ENCODE measurements at places on chromosomes 2 and 18.

GRCh38 chr2:215188078-215188477, 49.7 kb upstream of the ABCA12 start:
- no peak for DNase-seq

DNA sequence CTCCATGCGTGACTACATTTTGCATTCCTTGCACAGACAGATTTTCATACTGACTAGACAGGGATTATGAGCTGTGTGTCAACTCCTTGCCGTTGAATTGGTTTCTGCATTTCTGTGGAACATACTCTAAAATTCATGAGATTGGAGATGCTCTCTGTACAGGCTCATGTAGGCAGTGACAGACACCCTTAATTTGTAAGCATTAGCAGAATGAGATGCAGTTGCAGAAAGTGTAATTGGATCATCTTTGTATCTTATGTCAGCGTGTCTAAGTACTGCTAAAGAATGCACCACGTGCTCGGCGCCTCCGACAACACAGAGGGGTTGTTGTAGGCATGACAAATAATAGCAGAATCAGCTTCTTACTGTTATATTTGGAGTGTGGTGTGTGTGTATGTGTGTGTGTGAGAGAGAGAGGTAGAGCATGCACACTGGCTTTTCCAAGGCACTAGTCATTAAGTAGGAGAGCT, 212.4 kb downstream of the CMPK2 start:
- DNase-seq: no peak

- DNase-seq: no peak
These were observed 1614.1 kb upstream of the TMEFF2 start for GRCh38 chr2:193808877-193809276.

DNA sequence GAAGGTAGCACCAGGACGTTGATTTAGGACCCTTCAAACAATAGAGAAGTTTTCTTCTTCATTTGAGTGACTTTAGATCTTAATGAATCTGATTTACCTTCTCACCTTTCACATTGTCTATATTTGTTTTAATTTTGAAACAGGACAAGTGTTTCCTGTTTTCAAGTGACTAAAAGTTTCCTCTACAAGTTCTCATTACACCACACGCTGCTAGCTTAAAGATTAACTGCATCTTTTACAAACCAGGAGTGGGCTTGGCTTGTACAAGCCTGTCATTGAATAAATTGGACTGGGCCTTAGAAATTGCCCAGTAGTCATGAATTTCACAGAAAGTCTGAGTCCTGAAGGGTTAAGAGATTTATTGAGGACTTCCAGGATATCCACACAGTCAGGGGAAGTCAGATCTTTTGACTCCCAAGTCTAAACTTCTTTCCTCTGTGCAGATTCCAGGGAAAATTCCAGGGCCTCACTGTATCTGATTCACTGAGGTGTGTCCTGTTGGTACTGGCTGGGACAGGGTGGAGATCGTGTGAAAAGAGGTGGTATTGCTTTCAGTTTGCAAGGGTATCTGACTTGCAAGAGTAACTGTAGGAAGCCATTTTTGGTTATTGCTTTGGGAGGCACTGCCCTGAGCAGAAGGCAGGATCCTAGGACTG, 3.4 kb downstream of the SGPP2 start:
- DNase-seq: no peak

DNA sequence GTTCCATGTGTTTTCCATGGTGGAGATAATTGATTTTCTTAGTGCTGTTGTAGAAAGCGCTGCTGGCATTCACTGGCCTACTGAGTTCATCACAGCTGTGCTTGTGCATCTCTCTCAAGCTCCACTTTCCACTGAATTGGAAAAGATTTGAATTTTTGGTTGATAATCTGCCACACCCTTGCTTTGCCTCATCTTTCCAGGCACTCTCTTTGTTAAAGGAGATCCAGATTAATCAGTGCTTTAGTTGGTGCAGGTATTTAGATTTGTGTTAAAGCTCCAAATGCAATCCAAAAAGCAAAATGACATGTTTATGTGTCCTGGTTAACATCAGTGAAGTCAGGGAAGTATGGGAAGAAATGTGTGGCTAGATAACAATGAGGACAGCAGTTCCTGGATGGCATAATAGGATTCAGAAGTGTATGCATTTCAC, 2.7 kb upstream of the COL3A1 start:
- no peak for DNase-seq

GRCh38 chr18:10458691-10459090, 4.3 kb downstream of the APCDD1 start:
- no peak for DNase-seq

DNA sequence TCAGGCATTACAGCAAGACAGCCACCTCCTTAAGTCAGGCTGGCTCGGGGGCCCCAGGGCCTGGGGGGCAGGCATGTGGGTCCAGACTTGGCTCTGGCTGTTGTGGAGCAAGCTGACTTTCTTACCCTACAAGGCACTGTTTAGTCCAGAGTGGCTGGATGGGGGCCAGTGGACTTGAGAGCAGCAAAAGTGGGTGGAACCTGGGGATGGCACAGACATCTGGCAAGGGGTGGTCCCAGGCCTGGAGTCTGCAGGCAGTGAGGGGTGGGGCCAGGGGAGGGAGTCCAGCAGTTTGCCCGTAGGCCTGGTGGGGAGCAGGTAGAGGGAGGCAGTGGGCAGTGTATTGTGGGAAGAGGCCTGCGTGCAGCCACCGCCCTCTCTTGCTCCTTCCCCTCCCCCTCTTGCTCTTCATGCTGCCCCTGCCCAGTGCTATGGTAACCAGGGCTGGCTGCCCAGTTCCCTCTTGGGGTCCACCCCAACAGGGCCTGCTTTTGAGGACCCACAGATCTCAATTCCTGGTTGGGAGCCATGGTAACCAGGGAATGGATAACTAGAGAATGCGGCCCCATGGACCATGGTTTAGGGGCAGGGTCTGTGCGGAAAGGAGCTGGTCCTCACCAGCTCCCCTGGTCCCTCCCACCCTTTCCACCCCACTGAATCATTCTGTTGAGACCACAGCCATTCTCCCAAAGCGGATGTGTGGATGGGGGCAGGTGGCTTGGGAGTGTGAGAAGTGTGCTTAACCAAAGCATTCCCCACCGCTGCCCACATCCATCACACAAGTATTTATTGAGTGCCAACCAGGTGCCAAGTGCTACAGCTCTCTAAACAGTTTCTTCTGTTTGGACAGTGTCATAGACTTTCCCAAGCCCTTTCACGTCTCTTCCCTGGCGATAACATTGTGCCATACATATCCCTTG, 19.3 kb downstream of the SPEG start:
- DNase-seq: no peak

GRCh38 chr18:31646332-31647126, 37.9 kb downstream of the B4GALT6 start:
- DNase-seq: no peak

GRCh38 chr18:38322206-38322605, 756.6 kb upstream of the CELF4 start:
- DNase-seq: no peak

- no peak for DNase-seq
These were observed 31.3 kb upstream of the MLPH start for GRCh38 chr2:237455764-237456163.

GRCh38 chr2:23609254-23609653, 224.3 kb downstream of the KLHL29 start:
- no peak for DNase-seq

- no peak for DNase-seq
These were observed 986.7 kb upstream of the CDH2 start for GRCh38 chr18:29163596-29163995.

GRCh38 chr2:168667156-168667555, 135.3 kb upstream of the NOSTRIN start:
- no peak for DNase-seq

DNA sequence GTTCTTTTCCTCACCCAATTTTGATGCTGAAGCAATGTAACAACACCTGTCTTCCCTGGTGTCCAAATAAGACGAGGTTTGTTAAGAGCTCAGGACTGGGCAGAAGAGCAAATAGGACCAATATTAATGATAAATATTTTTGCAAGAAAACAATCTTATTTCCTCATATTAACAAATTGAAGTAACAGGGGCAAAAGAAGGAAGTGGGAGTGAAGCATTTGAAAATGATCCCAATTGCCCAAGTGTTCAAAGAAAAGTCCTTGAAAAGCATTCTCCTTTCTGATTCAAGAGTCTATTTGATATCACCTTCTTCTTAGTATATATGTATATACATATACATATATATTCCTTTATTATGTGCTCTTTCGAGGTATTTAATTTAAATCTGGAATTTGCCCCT, 418.8 kb downstream of the ARHGAP15 start:
- no peak for DNase-seq

DNA sequence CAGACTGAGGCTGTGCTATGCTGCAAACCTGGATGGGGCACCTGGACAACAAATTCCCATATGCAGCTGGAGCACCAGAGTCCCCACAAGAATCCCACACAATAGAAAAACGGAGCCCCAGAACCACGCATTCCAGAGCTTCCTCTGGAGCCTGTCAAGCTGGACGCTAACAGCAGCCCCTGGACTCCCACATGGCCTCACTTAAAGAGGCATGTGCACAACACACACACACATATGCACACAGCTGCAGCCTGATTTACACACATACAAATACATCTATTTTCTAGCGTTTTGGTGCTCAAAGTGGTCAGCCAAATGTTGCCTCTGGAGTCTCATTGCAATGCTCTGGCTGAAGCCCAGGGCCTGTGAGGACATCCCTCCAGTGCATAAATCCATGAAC, 632.7 kb upstream of the ID2 start:
- no peak for DNase-seq

- DNase-seq: no peak
These were observed 9.8 kb downstream of the TMX3 start for GRCh38 chr18:68705119-68705518.

DNA sequence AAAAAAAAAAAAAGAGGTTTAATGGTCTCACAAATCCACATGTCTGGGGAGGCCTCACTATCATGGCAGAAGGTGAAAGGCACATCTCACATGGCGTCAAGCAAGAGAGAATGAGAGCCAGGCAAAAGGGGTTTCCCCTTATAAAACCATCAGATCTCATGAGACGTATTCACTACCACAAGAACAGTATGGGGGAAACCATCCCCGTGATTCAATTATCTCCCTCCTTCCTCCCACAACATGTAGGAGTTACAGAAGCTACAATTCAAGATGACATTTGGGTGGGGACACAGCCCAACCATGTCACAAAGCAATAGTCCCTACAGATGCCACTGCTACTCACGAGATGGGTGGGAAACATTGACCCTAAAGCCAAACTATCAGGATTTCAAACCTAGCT, 392.7 kb upstream of the ID2 start:
- no peak for DNase-seq

DNA sequence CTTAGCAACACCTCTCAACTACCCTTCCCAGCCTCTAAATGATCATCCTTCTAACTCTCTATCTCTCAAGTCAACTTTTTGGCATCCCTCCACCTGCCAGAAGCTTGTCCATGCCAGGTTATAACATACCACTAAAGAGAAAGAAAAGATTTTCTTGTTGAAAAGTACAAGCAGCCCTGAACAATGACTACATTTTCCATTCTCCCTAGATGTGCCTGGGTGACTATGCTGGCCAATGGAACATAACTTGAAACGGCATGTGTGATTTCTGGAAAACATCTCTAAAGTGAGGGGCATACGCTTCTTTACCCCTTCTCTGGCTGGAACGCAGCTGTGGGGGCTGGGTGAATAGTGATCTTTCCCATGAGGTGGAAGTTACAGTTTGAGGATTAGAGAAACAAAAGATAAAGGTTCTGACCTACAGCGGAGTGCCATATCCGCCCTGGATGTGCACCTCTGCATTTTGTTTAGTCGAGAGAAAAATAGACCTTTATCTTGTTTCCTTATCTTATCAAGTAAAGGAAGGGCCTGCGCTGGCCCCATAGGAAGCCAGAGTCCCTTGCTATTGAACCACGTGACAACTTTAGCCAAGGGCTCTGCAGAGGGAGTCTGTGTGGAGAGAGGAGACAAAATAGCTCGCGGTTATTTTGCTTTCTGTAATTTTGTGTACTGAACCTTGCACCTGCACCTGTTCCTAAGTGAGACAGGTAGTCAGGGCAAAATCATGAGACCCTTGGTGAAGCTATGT, 436.8 kb downstream of the TGIF1 start:
- no peak for DNase-seq

- no peak for DNase-seq
These were observed 55.0 kb upstream of the ITGA6 start for GRCh38 chr2:172372436-172372835.

GRCh38 chr2:42769583-42770287, 5.8 kb upstream of the OXER1 start:
- no peak for DNase-seq

- no peak for DNase-seq
These were observed 108.7 kb downstream of the EN1 start for GRCh38 chr2:118738524-118739308.

GRCh38 chr2:155842103-155842502, 490.4 kb downstream of the NR4A2 start:
- no peak for DNase-seq

DNA sequence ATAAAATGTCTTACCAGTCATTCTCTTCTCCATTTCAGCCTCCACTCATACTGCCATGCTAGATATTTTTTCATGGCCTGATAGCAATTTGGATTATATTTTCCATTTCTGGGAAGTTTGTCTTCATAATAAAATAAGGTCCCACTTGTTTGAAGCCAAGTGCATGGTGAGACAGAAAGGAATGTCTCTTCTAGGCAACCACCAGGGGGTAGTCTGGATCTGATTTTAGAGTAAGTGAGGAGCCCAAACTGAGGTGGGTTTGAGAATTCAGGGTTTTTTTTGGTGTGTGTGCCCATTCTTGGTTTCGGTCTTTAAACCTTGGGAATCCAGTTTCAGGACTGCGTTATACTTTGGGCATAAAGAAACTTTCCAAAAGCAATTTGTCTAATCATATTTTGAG, 315.5 kb downstream of the RPRM start:
- peak; percentile 62 for DNase-seq

DNA sequence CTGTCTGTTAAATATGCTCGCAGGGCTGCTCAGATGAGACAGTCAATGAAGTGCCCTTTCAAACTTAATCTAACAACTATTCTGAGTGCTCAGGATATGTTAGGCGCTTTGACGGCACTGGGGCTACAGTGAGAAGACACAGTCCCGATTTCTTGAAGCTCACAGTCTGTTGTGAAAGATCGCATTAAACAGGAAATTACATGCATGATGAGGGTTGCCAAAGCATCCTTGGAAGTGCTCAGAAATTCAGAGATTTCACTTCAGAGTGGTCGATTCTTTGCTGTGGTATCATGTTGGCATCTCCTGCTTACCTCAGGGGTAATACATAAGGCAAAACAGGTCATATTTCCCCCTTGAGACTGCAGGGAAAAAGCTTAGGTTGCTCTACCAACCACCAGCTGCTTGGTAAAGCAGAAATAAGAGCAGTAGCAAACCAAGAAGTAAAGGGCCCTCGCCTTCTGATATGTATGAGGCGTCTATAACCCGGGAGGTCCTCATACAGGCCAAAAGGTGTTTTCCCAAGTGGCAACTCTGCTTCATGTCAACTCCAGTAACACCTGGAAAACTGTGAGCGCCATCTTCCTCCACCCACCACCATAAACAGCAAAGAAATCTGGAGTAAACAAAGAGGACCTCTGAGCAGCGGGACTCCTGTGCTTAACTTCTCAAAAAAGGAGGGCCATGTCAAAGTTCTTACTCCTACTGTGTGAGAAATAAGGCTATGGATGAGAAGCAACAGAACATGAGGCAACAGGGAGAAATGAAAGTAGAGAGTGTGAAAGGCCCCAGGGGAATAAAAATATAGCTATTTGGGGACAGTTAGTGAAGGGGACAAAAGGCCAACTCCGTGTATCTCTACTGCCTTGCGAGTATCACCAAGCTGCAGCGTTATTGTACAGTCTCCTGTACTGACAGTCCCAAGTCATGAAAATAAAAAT, 79.3 kb downstream of the CLHC1 start:
- DNase-seq: no peak

All from HAP-1 (cell line).